ENCODE measurements at places on chromosomes 3 and 15.

- peaks cover 56% of the 10 kb centered on the region for H3K36me3 ChIP-seq
- H3K27me3 ChIP-seq = no peaks in the 10 kb centered on the region
- H3K4me3 ChIP-seq = no peak overlapping the region
Measured at GRCh38 chr3:149010504-149010951, 19.2 kb downstream of the GYG1 start.

DNA sequence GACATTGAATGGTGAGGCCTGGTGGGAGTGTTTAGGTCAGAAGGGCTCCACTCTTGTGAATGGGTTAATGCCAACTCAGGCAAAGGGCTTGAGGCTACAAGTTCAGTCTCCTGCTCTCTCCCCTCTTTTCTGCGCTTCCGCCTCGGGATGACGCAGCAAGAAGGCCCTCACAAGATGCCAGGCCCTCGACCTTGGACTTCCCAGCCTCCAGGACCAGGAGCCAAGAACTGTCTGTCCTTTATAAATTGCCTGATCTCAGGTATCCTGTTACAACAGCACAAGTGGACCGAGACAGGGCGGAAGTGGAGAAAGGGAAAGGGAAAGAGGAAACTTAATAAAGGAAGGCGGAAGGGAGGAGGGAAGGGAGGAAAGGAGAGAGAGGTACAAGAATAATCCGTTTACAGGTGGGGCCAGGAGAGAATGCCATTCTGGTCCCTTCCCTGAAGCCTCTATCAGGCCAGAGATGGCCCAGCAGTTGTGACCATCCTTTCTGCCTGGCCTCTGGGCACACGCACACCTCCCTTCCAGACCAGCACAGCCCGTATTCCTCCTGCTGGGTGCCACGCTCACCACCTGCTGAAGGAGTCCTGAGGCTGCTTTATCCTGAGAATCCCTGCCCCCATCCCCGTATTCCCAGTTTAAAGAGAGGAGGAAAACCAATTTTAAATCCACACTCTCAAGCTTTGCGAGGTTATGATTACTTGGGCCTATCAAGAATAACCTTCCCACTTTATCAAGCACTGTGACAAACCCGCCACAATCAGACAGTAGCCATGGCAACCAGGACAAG, 64.2 kb downstream of the OXNAD1 start:
- H3K27me3 ChIP-seq = no peaks in the 10 kb centered on the region
- no peak for DNase-seq
- peaks cover 36% of the 10 kb centered on the region for H3K36me3 ChIP-seq
- H3K27ac ChIP-seq = no peak overlapping the region
- no peak overlapping the region for H3K4me3 ChIP-seq

DNA sequence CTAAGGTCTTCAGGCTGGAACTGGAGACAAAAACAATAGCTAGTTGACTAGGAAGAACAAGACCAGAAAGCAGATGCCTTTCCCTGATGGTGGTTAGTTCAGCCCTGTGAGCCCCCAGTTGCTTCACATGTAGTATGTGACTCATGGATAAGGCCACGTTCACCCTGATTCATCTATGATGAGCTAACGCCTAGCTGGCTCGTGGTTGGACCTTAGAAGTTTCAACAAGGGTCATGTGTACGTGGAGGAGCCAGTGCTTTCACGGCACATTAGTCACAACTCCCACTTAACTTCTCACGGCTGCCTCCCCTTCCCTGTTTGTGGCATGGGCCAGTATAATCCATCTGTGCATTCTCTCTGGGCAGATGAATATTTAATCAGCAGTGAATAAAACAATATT, 20.6 kb downstream of the COL8A1 start:
- no peaks in the 10 kb centered on the region for H3K36me3 ChIP-seq
- peak; percentile 90 for DNase-seq
- H3K27ac ChIP-seq = peak overlapping the region; percentile 95
- no peak overlapping the region for H3K4me3 ChIP-seq
- no peaks in the 10 kb centered on the region for H3K27me3 ChIP-seq

DNA sequence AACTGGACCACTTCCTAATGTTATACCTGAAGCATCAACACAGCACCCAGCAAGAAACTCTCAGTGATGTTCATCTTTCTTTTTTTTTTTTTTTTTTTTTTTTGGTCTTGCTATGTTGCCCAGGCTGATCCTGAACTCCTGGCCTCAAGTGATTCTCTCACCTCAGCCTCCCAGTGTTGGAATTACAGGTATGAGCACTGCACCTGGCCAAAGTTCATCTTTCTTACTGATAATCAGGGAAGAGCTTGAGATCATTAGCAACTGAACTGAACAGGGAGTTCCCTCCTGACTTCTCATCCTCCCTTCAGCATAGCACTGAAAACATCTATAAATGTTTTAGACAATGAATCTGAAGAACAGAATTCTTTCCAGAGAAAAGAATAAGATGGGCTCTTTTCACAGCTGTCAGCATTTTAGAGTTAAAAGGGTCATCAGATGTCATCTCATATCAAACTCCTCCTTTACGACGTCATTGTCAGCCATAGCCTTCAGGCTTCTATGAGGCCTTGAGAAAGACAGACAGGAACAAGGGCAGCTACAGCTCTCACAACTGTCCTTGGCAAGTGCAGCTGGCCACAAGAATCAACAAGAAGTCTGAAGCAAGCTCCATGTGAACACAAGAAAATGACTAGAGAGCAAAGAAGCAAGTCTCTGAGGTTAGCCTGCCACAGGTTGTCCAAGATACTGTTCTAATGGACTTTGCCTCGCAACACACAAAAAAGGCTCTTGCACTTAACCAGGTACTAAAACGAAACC, 33.8 kb downstream of the SCAP start:
- H3K4me1 ChIP-seq = peaks cover 27% of the 10 kb centered on the region
- peaks cover 17% of the 10 kb centered on the region for H3K36me3 ChIP-seq

GRCh38 chr3:126212620-126213378, 32.4 kb upstream of the ALDH1L1 start:
- H3K36me3 ChIP-seq = no peaks in the 10 kb centered on the region
- peaks cover 33% of the 10 kb centered on the region for H3K4me1 ChIP-seq
- peak; percentile 72 for DNase-seq
- H3K27ac ChIP-seq = peak overlapping the region; percentile 86
- peak overlapping the region; percentile 64 for H3K4me3 ChIP-seq
- no peaks in the 10 kb centered on the region for H3K27me3 ChIP-seq

- no peak overlapping the region for H3K27ac ChIP-seq
- H3K4me1 ChIP-seq = peaks cover 18% of the 10 kb centered on the region
- no peak for DNase-seq
- H3K36me3 ChIP-seq = peaks cover 36% of the 10 kb centered on the region
- H3K27me3 ChIP-seq = no peaks in the 10 kb centered on the region
- H3K4me3 ChIP-seq = no peak overlapping the region
Measured at GRCh38 chr3:194667363-194667762, 4.6 kb downstream of the LSG1 start.

- no peak overlapping the region for H3K27ac ChIP-seq
- no peak overlapping the region for H3K4me3 ChIP-seq
- DNase-seq = no peak
- H3K36me3 ChIP-seq = no peaks in the 10 kb centered on the region
Measured at GRCh38 chr3:104564045-104564643, 802.6 kb upstream of the ALCAM start.

DNA sequence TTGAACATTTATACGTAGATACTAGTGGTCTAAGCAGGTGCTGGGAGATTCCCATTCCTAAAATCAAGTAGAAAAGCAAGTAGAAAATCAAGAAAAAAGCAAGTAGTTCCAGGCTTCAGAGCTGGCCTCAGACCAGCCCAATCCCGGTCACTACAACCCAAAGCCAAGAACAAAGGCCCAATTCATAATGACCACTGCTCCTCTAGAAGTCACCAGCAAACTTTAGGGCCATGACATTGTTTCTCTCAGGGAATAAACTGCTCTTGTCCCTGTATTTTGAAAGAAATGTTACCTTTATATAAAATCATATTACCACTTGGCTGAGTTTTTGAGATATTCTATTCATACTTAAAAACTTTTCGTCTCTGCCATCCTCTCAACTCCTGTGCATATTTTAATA, 106.3 kb upstream of the IL12A start:
- H3K36me3 ChIP-seq = no peaks in the 10 kb centered on the region
- H3K4me1 ChIP-seq = peaks cover 71% of the 10 kb centered on the region
- no peaks in the 10 kb centered on the region for H3K27me3 ChIP-seq
- peak overlapping the region; percentile 15 for H3K27ac ChIP-seq
- no peak for DNase-seq

DNA sequence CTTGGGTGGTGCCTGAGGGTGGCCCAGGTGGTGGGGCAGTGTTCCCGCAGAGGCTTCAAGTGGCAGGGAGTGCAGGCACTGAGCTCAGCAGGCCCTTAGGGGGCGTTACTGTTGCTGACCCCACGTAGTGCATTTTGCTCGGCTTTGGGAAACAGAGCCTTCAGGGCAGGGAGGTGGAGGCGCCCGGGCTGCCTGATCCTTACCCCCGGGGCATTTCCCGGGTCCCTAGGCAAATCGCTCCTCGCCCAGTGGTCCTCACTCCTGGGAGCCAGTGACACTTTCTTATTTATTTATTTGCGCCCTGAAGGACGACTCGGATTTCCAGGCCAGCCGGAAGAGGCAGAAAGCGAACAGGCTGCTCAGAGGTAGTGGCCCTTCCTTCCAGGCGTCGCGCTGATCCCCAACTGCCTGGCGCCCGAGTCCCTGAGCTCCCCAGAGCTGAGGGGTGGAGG, 10.1 kb upstream of the FOXB1 start:
- no peak overlapping the region for H3K27ac ChIP-seq
- no peak overlapping the region for H3K4me3 ChIP-seq
- peaks cover 73% of the 10 kb centered on the region for H3K27me3 ChIP-seq
- no peaks in the 10 kb centered on the region for H3K36me3 ChIP-seq
- DNase-seq = no peak

Measured in tibial artery (tissue), 4 donors.